ENCODE measurements at places on chromosomes 2 and 18.

GRCh38 chr2:149132339-149132738 is 93.8 kb downstream of the LYPD6B start:
- DNase-seq, result no peak
- H3K4me1 ChIP-seq, result no peaks in the 10 kb centered on the region
- no peak overlapping the region for H3K27ac ChIP-seq
- peaks cover 25% of the 10 kb centered on the region for H3K27me3 ChIP-seq
- no peak overlapping the region for H3K4me3 ChIP-seq

DNA sequence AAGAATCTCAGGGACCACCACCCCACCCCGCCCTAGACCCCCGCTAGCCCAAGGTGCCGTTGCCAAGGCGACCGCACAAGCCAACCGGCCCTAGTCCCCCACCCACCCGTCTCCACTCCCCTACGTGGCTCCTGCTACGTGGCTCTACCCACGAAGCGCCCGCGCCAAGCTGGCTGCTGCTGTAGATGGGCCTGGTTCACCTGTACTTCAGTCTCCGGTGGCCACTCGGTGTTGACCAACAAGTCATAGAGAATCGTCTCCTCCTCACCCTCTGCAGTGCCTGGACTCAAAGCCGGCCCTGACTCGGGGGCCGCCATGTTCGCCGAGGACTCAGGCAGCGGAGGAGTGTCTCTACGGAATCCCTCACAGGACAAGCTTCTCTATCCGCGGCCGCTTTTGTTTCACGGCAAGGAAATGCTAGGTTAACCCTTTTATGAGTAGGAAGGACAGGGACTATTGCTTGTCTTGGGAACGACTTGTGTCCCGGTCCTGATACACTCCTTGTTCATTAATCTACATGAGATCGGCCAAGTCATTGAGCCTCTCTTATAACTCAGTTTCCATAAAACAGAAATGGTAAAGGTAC is at the start of gene NBAS:
TSS of gene NBAS (minus strand) at position 347 of the 586 bp plus-strand sequence. CDS start at position 317, 30 bp downstream.
- H3K36me3 ChIP-seq, result peaks cover 11% of the 10 kb centered on the region
- H3K27ac ChIP-seq, result peak within 1 kb of the TSS; percentile 97
- H3K27me3 ChIP-seq, result no peaks in the 10 kb centered on the region

GRCh38 chr2:177320596-177320995 is 56.1 kb upstream of the NFE2L2 start:
- H3K27ac ChIP-seq, result no peak overlapping the region
- H3K4me3 ChIP-seq, result no peak overlapping the region
- no peak for DNase-seq
- no peaks in the 10 kb centered on the region for H3K4me1 ChIP-seq

- peaks cover 29% of the 10 kb centered on the region for H3K27me3 ChIP-seq
- no peaks in the 10 kb centered on the region for H3K36me3 ChIP-seq
- no peak overlapping the region for H3K4me3 ChIP-seq
- no peak overlapping the region for H3K27ac ChIP-seq
Measured at GRCh38 chr18:57207124-57207916, 60.4 kb downstream of the BOD1L2 start.

- H3K36me3 ChIP-seq, result no peaks in the 10 kb centered on the region
- H3K27ac ChIP-seq, result no peak overlapping the region
- H3K4me3 ChIP-seq, result no peak overlapping the region
- DNase-seq, result no peak
- H3K4me1 ChIP-seq, result no peaks in the 10 kb centered on the region
- peaks cover 35% of the 10 kb centered on the region for H3K27me3 ChIP-seq
Measured at GRCh38 chr2:118989481-118989880, 47.5 kb downstream of the MARCO start.

DNA sequence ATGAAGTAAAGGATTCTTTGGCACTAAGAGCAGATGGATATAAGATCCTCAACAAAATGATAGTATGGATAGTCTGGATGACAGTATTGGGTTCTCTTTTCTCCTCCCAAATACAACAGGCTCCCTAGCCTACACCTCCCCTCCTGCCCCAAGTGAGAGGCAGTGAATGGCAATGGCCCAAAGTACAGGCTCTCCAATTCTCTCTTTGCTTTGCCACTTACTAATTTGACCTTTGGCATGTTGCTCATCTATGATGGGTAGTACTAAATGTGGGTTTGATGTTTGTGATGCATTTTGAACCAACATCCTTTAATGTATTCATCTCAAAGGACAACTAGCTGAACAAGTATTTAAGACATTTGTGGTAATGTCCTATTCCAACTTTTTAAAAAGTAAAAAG is 65.9 kb downstream of the EIF5B start:
- H3K36me3 ChIP-seq, result peaks cover 42% of the 10 kb centered on the region
- peak overlapping the region; percentile 7 for H3K27ac ChIP-seq
- H3K4me1 ChIP-seq, result no peaks in the 10 kb centered on the region
- H3K27me3 ChIP-seq, result no peaks in the 10 kb centered on the region
- no peak for DNase-seq

GRCh38 chr2:163878718-163879117 is 142.9 kb upstream of the FIGN start:
- no peak for DNase-seq
- no peak overlapping the region for H3K27ac ChIP-seq
- no peaks in the 10 kb centered on the region for H3K27me3 ChIP-seq

- H3K4me3 ChIP-seq, result no peak overlapping the region
- no peak overlapping the region for H3K27ac ChIP-seq
- no peak for DNase-seq
Measured at GRCh38 chr2:191907545-191907944, 60.7 kb upstream of the CAVIN2 start.

DNA sequence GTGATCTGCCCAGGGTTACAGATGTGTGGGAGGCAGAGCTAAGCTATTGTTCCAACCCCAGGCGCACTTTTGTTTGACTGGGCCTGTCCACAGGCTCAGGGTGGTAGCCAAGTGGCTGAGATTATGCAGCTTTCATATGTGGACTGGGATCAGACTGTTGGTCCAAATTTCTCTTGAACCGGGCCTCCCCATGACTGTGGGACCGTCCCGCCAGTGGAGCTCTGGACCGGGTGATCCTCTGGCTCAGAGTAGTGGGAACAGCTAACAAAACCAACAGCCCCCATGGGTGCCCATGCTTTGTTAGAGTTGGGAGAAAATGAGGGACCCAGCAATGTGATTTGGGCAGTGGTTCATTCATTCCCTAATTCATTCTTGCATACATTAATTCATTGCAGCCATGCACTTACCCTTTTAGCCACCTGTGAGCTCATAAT is 86.8 kb upstream of the HS6ST1 start:
- DNase-seq, result no peak
- no peaks in the 10 kb centered on the region for H3K36me3 ChIP-seq
- H3K4me1 ChIP-seq, result peaks cover 2% of the 10 kb centered on the region
- no peak overlapping the region for H3K27ac ChIP-seq
- H3K27me3 ChIP-seq, result peaks cover 87% of the 10 kb centered on the region

- H3K27ac ChIP-seq, result peak overlapping the region; percentile 32
- peaks cover 18% of the 10 kb centered on the region for H3K36me3 ChIP-seq
- DNase-seq, result no peak
- H3K27me3 ChIP-seq, result no peaks in the 10 kb centered on the region
- peak overlapping the region; percentile 94 for H3K4me3 ChIP-seq
Measured at GRCh38 chr2:128026448-128027277, 1.2 kb downstream of the SAP130 start.

GRCh38 chr2:77831898-77832297 is 309.7 kb upstream of the LRRTM4 start:
- no peaks in the 10 kb centered on the region for H3K36me3 ChIP-seq
- no peaks in the 10 kb centered on the region for H3K27me3 ChIP-seq
- H3K4me3 ChIP-seq, result no peak overlapping the region
- H3K4me1 ChIP-seq, result no peaks in the 10 kb centered on the region
- H3K27ac ChIP-seq, result no peak overlapping the region

- H3K27ac ChIP-seq, result no peak overlapping the region
- no peaks in the 10 kb centered on the region for H3K36me3 ChIP-seq
- no peak overlapping the region for H3K4me3 ChIP-seq
- peaks cover 22% of the 10 kb centered on the region for H3K27me3 ChIP-seq
- H3K4me1 ChIP-seq, result no peaks in the 10 kb centered on the region
Measured at GRCh38 chr18:25334588-25334987, 17.4 kb downstream of the ZNF521 start.

DNA sequence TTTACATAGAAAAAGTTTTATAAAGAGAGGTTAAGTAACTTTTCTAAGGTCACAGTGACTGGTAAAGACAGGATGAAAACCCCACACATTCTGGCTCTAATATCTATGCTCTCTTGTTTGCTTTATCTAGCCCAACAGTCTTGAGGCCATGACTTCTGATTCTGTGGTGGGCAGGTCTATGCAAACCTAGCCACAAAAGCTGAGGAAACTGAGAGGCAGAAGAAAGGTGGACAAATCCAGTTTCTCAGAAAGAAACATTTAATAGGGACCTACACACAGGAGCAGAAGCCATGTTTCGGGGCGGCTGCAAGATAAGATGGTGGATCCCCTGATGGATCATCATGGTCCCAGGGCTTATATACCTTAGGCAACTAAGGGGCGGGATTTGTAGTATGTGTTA is 21.8 kb downstream of the HSPD1 start:
- H3K27ac ChIP-seq, result no peak overlapping the region
- peaks cover 45% of the 10 kb centered on the region for H3K36me3 ChIP-seq
- no peaks in the 10 kb centered on the region for H3K27me3 ChIP-seq
- H3K4me3 ChIP-seq, result no peak overlapping the region
- H3K4me1 ChIP-seq, result peaks cover 6% of the 10 kb centered on the region

DNA sequence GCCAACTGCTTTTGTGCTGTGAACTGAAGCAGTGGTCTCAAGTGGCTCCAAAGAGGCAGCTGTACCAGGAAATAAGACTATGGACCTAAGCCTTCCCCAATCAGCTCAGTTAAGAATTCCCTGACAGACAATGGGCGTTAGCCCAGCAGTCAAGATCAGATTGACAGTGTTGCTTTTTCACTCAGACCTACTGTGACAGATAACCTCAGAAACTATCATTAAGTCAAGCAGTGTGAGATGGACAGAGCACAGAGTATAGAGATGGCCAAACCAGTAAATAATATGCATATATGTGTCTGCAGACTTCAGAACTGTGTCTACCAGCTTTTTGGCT is 215.3 kb downstream of the ZFP36L2 start:
- peaks cover 6% of the 10 kb centered on the region for H3K4me1 ChIP-seq
- no peaks in the 10 kb centered on the region for H3K27me3 ChIP-seq
- H3K27ac ChIP-seq, result no peak overlapping the region

DNA sequence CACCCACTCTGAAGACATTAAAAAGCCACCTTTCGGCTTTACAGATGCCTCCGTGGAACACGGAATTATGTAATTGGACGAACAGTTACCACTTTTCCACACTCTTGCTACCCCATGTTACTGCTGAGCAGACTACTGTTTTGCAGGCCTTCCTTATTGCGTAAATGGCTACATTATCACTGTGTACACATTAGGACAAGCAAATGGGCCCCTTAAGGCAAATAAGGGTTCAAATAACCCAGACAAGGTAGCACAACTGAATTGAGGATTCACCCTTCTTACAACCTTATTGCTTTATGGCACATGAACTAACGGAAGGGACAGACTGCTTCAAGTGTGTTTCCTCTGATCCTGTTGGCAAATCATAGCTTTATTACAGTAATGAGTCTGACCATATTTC is 832.2 kb upstream of the FANCL start:
- H3K4me1 ChIP-seq, result no peaks in the 10 kb centered on the region
- H3K27ac ChIP-seq, result no peak overlapping the region
- no peak for DNase-seq
- no peaks in the 10 kb centered on the region for H3K36me3 ChIP-seq
- H3K4me3 ChIP-seq, result no peak overlapping the region
- H3K27me3 ChIP-seq, result no peaks in the 10 kb centered on the region

Measured in central memory CD8-positive, alpha-beta T cell (primary cell).